ENCODE measurements at places on chromosomes 12 and 14. TPM values are rescaled to one million over a fixed set of nuclear protein-coding genes. Genes with fewer than 3 reads are reported as not detected.
A peak's percentile ranks its signal among the peaks of the same experiment; 100 is the strongest.

AMDHD1 gene
- total RNA-seq, result under 0.01 TPM

TAS2R31 gene
- total RNA-seq, result 4.3 TPM

CEP170B gene
- total RNA-seq, result 3.6 TPM

AGAP2 gene
- total RNA-seq, result 0.28 TPM

SMIM41 gene
- not detected for total RNA-seq

PFDN5 gene
- 764 TPM for total RNA-seq

SYT10 gene
- not detected for total RNA-seq

HOXC11 gene
- total RNA-seq, result not detected

CCDC175 gene
- total RNA-seq, result not detected

MTERF2 gene
- 3.0 TPM for total RNA-seq

- H3K4me1 ChIP-seq, result peaks cover 2% of the 10 kb centered on the region
- H3K36me3 ChIP-seq, result no peaks in the 10 kb centered on the region
- DNase-seq, result peak; percentile 34
- no peak overlapping the region for H3K27ac ChIP-seq
Measured at GRCh38 chr14:30974628-30975027, 50.8 kb upstream of the AP4S1 start.

- H3K36me3 ChIP-seq, result no peaks in the 10 kb centered on the region
- no peak overlapping the region for H3K4me3 ChIP-seq
- no peak overlapping the region for H3K27ac ChIP-seq
Measured at GRCh38 chr14:81331229-81332021, 68.7 kb downstream of the STON2 start.

DNA sequence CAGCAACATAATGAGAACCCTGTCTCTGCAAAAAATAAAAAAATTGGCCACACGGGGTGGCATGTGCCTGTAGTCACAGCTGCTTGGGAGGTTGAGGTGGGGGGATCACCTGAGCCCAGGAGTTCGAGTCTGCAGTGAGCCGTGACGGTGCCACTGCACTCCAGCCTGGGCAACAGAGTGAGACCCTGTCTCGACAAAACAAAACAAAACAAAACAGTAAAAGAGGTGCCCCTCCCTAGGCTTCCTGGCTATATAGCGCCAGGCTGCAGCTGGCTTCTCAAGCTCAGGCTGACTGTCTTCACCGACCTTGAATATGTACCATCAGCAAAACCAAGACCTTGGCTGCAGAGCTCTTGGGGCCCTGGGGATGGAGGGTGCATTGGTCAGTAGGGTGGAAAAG is 29.4 kb downstream of the TSPAN9 start:
- no peaks in the 10 kb centered on the region for H3K27me3 ChIP-seq
- H3K27ac ChIP-seq, result no peak overlapping the region
- H3K4me1 ChIP-seq, result peaks cover 13% of the 10 kb centered on the region
- 0 out of 2 replicates have a peak, but pooled peaks cover 2% of the 10 kb centered on the region for H3K36me3 ChIP-seq

GRCh38 chr12:7806863-7807487 is 17.8 kb downstream of the NANOG start:
- H3K27me3 ChIP-seq, result no peaks in the 10 kb centered on the region
- no peaks in the 10 kb centered on the region for H3K36me3 ChIP-seq
- DNase-seq, result peak; percentile 61
- H3K4me1 ChIP-seq, result no peaks in the 10 kb centered on the region
- no peak overlapping the region for H3K4me3 ChIP-seq

DNA sequence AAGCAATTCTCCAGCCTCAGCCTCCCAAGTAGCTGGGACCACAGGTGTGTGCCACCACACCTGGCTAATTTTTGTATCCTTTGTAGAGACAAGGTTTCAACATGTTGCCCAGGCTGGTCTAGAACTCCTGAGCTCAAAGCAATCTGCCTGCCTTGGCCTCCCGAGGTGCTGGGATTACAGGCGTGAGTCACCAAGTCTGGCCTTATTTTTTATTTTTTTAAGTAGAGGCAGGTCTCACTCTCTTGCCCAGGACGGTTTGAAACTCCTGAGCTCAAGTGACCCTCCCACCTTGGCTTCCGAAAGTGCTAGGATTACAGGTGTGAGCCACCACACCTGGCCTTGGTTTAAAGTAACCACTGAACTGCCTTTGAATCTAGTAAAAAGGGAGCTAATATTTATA is 56.8 kb downstream of the SPPL3 start:
- no peaks in the 10 kb centered on the region for H3K27me3 ChIP-seq
- peaks cover 3% of the 10 kb centered on the region for H3K36me3 ChIP-seq
- DNase-seq, result no peak
- no peak overlapping the region for H3K4me3 ChIP-seq

DNA sequence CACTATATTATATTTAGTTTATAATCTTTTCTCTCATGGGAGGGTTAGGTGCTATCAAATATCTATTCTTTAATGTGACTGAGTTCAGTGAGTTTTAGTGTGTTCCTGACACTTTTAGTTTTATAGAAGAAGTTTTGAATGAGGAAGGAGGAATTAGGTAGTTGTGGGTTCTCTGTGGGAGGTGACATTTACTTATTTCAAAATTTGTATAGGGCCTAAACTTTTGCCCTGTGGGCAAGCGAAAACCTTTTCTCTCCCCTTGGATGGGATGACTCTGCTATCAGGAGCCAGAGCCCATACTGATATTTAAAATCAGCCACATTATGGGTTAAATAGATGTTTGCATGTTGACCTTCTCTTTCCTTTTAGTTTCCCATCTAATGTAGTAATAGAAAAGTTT is 43.6 kb downstream of the SPATS2 start:
- no peaks in the 10 kb centered on the region for H3K27me3 ChIP-seq
- DNase-seq, result no peak
- H3K4me1 ChIP-seq, result peaks cover 3% of the 10 kb centered on the region
- H3K27ac ChIP-seq, result no peak overlapping the region
- no peaks in the 10 kb centered on the region for H3K36me3 ChIP-seq

- no peaks in the 10 kb centered on the region for H3K36me3 ChIP-seq
- H3K4me1 ChIP-seq, result no peaks in the 10 kb centered on the region
- no peak for DNase-seq
- H3K27me3 ChIP-seq, result no peaks in the 10 kb centered on the region
Measured at GRCh38 chr12:18192119-18192518, 69.2 kb upstream of the PIK3C2G start.

DNA sequence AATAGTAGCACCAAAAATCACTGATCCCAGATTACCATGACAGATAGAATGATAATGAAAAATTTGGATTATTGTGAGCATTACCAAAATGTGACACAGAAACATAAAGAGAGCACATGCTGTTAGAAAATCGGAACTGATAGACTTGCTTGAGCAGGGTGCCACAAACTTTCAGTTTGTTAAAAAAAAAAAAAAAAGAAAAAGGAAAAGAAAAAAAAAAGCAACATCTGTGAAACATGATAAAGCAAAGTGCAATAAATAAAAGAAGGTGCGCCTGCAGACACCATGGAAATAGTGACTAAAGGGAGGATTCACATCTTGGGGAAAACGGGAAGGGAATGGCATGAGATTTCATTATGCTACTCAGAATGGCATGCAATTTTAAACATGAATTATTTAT is 6.6 kb upstream of the PARP11 start:
- DNase-seq, result no peak
- no peak overlapping the region for H3K27ac ChIP-seq
- H3K4me3 ChIP-seq, result no peak overlapping the region
- H3K36me3 ChIP-seq, result no peaks in the 10 kb centered on the region
- peaks cover 1% of the 10 kb centered on the region for H3K4me1 ChIP-seq

GRCh38 chr14:50865391-50866076 is 6.3 kb upstream of the ABHD12B start:
- peak; percentile 84 for DNase-seq
- H3K4me1 ChIP-seq, result peaks cover 12% of the 10 kb centered on the region
- H3K27ac ChIP-seq, result peak overlapping the region; percentile 95
- no peaks in the 10 kb centered on the region for H3K27me3 ChIP-seq

DNA sequence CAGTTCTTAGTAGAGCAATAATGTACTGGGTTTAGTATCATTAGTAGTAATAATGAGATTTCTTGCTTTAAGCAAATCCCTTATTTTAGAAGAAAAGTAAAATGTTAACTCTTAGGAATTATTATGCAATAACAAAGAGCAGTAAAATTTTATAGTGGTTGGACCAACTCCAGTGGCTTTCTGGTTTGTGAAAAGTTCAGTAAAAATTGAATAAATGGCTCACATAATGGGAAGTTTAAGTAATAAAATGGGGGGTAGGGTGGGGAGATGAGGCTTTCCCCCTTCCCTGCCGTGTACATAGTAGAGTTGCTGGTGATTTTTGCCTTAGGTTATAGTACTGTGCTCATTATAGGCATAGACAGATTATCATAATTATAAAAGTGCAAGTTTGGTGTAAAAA is 250.5 kb upstream of the ATP2B1 start:
- H3K36me3 ChIP-seq, result no peaks in the 10 kb centered on the region
- no peaks in the 10 kb centered on the region for H3K4me1 ChIP-seq
- no peak overlapping the region for H3K4me3 ChIP-seq
- H3K27me3 ChIP-seq, result no peaks in the 10 kb centered on the region

DNA sequence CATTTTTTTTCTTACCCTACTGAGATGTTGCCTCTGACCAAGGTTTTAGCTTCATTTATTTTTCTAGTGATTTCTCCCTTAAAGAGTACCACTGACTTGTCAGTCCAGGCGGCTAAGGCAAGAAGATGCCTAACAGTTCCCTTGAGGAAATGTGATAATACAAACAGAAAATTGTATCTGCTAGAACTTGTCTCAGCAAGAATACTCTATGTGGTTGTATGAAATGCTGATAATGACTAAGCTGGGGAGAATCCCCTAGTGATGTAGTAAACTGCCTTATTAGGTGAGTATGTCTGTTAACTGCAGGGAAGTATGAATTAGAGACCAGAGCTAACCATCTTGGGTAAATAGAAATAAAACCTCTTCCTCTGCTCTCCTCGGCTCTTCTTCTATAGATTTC is 6.7 kb downstream of the C12orf54 start:
- DNase-seq, result peak; percentile 48
- no peaks in the 10 kb centered on the region for H3K27me3 ChIP-seq
- H3K36me3 ChIP-seq, result no peaks in the 10 kb centered on the region
- H3K27ac ChIP-seq, result no peak overlapping the region
- H3K4me3 ChIP-seq, result no peak overlapping the region

DNA sequence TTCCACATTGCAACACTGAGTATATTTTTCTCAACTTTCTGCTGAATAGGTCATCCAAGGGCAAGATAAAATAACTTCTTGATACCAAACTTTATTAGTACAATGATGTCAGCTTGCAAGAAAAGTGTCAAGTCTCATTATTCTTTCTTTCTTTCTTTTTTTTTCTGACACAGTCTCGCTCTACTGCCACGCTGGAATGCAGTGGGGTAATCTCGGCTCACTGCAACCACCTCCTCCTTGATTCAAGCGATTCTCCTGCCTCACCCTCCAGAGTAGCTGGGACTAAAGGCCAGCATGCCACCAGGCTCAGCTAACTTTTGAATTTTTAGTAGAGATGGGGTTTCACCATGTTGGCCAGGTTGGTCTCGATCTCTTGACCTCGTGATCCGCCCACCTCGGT is 523.4 kb downstream of the FSCB start:
- no peaks in the 10 kb centered on the region for H3K4me1 ChIP-seq
- H3K4me3 ChIP-seq, result no peak overlapping the region
- no peak for DNase-seq
- no peaks in the 10 kb centered on the region for H3K27me3 ChIP-seq
- no peak overlapping the region for H3K27ac ChIP-seq
- H3K36me3 ChIP-seq, result no peaks in the 10 kb centered on the region

DNA sequence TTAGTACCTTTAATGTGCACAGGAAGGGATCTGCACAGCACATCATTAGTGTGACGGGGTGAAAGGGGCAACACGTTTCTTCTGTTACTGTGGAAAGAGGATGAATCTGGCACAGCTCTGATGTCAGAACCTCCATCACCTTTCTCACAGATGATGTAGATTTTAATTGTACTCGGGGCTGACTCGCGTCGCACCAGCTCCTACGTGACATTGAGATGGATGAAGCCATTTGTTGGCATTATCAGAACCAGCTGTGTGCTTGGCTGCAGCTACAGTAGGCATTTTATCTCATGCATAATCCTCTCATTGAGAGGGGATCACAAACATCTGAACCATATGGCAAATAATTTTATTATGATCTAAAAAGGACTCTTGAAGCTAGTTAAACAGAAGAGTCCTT is 173.6 kb downstream of the PDZRN4 start:
- no peaks in the 10 kb centered on the region for H3K4me1 ChIP-seq
- H3K27ac ChIP-seq, result no peak overlapping the region
- no peak for DNase-seq
- H3K4me3 ChIP-seq, result no peak overlapping the region

DNA sequence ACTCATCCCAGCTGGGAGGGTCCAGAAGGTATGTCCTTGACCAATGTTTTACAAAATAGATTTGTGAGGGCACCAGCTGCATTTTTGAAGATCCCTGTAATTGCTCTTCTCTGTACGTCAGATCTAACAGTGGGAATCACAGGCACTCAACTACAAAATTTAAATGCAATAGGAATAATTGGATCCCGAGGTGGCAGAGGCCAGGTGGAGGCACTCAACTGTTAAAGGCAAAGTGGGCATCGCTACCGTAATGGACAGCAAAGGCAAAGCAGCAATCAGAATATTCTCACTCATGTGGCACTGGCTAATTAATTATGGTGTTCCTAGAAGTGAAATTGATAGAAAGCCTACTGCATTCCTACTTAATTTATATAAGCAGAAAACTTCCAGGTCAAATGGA is 27.9 kb upstream of the PSMC1 start:
- H3K27me3 ChIP-seq, result peaks cover 1% of the 10 kb centered on the region
- DNase-seq, result no peak
- no peaks in the 10 kb centered on the region for H3K36me3 ChIP-seq
- no peaks in the 10 kb centered on the region for H3K4me1 ChIP-seq
- no peak overlapping the region for H3K4me3 ChIP-seq

- DNase-seq, result no peak
- peaks cover 51% of the 10 kb centered on the region for H3K27me3 ChIP-seq
- H3K4me3 ChIP-seq, result no peak overlapping the region
- H3K4me1 ChIP-seq, result no peaks in the 10 kb centered on the region
- no peak overlapping the region for H3K27ac ChIP-seq
- no peaks in the 10 kb centered on the region for H3K36me3 ChIP-seq
Measured at GRCh38 chr12:52714887-52715281, 11.6 kb upstream of the KRT77 start.

All from IMR-90 (cell line).